ENCODE measurements at places on chromosomes 12 and 14.

DNA sequence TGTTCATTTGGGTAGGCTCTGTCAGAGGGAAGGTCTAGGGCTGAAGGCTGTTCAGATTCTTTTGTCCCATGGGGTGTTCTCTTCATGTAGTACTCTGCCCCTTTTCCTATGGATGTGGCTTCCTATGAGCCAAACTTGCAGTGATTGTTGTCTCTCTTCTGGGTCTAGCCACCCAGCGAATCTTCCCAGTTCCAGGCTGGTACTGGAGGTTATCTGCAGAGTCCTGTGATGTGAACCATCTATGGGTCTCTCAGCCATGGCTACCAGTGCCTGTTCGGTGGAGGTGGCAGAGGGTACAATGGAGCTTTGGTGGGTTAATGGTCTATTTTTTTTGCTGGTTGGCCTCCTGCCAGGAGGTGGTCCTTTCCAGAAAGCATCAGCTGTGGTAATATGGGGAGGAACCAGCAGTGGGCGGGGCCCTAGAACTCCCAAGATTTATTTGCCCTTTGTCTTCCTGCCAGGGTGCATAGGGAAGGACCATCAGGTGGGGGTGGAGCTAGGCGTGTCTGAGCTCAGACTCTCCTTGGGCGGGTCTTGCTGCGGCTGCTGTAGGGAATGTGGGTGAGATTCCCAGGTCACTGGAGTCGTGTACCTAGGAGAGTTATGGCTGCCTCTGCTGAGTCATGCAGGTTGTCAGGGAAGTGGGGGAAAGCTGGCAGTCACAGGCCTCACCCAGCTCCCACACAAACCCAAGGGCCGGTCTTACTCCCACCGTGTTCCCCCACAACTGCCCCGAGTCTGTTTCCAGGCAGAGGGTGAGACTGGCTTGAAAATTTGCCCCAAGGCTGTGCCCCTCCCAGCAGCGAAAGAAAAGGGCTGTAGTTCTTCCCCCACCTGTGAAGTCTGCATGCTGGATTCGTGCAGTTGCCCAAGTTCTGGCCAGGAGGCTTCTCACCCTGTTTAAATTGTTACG lies 17.5 kb downstream of the MTRFR start:
- DNase-seq: peak; percentile 97

DNA sequence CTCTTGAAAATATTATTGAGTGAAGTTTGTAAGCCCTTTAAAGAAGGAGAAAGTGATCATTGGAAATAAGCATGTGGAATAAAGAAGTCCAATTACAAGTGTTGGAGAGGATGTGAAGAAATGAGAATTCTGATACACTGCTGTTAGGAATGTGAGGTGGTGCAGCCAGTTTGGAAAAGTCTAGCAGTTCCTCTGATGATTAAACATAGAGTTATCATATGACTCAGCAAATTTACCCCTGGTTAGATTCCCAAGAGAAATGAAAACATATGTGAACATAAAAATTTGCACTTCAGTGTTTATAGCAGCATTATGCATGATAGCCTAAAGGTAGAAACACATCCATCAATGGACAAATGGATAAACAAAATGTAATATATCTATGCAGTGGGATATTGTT lies 319.9 kb downstream of the AEBP2 start:
- no peak for DNase-seq

DNA sequence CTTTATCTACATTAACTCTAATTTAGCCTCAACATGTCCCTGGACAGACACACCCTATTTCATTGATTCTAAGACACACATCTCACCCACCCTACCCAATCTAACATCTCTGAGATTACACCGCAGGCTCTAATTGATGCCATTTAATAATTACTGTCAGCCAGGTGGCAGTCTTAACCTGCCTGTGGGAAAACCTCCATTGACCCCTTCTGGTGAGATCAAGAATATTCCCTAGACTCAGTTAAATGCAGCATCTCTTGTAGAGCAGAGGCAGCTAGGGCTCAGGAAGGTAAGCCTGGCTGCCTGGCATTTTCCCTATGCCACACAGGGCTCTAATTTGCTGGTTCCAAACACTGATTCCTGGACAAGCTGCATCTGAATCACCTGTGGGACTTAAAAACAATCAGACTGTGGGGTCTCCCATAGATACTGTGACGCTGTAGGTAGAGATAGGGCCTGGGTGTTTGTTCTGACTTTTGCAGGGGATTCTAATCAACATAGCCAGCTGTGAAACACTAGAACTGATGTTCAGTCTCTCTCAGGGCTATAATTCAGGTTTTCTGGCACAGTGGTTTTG lies 14.3 kb downstream of the MCRS1 start:
- DNase-seq: peak; percentile 62

- DNase-seq: no peak
Measured at GRCh38 chr12:49294804-49295081, 204 bp upstream of the PRPH start.

DNA sequence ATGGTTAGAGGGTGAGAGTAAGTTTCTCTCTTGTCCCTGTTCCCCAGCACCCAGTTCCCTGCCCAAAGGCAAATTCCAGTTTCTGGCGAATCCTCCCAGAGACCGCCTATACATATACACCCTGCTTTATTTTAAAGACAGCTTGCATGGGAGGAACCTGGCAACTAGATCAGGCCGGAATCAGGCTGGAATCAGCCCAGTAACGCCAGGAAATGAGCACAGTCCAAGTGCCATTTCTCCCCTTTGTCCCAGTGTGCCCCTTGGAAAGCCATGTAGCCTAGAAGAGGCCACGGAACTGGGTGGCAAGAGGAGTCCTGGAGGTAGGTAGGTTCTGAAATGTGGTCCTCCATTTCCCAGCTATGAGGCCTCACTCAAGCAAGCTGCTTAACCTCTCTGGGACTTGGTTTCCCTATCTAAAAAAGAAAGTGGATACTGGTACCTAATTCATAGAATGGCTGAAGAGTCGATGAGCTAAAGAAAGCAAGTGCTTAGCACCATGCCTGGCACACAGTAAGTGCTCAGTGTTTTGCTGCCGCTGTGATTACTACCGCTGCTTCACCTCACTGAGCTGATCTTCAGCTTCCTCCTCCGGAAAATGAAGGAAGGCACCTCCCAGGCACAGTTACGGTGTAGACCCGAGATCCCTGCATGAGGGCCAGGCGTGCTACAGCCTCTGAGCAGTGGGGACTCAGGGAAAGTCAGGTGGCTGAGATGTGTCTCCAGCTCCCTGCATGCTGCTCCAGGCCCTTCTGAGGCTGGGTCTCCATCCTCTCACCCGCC lies 36.4 kb downstream of the PITPNM2 start:
- DNase-seq: no peak

GRCh38 chr12:102568276-102568675 lies 87.9 kb upstream of the IGF1 start:
- no peak for DNase-seq

DNA sequence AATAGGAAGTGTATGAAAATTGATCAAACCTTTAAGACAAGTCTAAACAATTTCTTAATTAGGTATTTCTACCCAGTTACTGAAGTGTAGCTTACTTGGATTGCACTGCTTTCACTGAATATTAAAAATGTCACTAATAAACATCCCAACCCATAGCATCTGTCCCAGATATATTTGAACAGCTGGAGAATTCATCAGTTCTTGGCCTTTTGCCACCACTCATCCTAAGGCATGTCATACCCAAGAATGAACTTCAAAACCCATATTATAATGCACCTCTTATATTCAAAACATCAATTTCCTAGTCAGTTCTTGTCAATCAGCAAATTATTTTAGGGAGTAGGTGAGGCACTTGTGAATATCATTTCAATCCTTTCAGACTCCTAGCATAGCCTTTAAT lies 392.3 kb downstream of the PAWR start:
- no peak for DNase-seq

DNA sequence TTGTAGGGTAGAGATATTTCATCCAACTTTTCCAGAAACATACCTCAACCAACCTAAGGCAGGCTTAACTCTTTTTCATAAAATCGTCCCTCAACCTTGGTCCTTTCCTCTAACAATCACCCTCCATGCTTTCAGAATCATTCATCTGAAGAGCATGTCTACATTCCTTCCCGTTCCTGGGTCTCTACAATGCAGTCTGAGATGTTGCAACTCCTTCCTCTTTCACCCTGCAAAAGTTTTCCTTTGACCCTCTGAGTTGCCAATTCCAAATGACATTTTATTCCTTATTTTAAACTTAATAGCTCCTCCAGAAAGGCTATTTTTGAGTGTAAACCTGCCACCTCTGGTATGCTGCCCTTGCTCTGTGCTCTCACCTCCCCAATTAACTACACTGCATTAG lies 16.7 kb downstream of the SLC7A7 start:
- DNase-seq: no peak

DNA sequence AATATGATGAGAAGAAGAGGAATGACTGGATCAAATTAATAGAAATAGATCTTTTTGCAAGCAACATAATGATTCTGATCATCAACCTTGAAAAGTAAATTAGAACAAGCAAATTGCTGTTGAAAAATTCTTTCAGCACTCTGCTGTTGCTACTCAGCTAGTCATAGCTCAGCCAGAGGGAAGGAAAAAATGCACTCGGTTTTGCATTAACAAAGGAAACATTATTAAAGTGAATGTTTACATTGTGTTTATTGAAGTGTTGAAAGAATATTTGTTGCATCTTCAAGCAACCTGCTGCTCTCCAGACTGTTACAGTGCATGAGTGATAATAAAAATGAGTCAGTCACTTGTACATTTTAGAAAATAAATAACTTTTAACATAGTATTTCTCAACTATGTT lies 26.5 kb downstream of the AP5M1 start:
- no peak for DNase-seq

DNA sequence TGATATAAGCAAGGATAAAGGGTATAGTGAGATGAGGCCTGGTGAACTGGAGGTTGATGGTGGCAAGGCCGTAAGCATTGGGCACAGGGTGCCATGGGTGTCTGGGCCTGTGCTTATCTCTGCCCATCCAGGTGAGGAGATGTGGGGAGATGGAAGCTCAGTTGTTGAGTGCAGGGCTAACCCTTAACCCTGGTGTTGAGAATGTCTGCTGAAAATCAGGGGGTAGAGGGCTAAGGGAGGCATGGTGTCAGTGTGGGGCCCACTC lies 86.1 kb downstream of the SYNE2 start:
- no peak for DNase-seq

DNA sequence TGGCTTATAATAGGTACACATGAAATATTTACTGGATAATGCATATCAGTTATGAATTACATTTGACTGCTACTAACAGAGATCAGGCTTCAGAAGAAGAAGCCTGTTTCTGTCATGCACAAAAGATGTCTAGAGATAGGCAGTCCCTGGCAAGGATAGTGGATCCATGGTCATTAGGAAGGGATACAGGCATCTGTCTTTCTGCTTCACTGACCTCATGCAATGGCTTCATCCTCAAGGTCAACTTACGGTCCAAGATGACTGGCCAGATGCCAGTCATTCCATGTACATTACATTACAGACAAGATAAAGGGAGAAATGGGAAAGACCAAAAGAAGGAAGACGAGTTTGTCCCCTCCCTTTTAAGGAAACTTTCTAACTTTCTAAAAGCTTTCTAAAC lies 94.0 kb downstream of the NUAK1 start:
- no peak for DNase-seq

GRCh38 chr14:21038441-21039422 lies 3.4 kb upstream of the RNASE7 start:
- no peak for DNase-seq

GRCh38 chr12:109783965-109784244 lies 49.3 kb downstream of the TRPV4 start:
- DNase-seq: no peak

DNA sequence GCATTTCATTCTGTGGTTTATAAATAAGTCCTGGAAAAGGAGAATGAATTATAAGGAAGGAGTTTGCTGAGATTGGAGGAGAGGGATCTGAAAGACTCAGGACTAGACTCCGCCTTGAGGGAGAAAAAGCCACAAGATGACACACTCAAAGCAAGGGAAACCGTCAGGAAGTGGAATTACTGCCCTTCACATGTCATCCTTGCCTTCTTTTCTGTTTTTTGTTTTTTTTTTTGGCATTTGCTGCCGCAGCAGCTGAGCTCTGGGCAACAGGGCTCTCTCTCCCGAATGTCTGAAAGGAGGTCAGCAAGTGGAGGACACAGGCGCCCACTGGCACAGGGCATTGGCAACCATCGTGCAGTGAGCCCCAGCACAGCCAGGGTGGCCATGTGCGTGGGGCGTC lies 344.9 kb downstream of the DPF3 start:
- no peak for DNase-seq

GRCh38 chr12:43921666-43922337 lies 85.9 kb downstream of the TMEM117 start:
- DNase-seq: no peak

- no peak for DNase-seq
Measured at GRCh38 chr12:7439579-7440505, 4.1 kb downstream of the CD163L1 start.

DNA sequence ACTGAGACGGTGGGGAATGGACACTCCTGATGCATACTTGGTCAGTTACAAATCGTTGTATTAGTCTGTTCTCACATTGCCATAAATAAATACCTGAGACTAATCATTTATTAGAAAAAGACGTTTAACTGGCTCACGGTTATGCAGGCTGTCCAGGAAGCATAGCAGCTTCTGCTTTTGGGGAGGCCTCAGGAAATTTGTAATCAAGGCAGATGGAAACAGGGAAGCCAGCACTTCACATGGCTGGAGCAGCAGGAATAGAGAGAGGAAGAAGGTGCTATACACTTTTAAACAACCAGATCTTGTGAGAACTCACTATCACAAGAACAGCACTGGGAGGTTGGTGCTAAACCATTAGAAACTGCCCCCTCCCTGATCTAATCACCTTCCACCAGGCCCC lies 418.2 kb downstream of the FLRT2 start:
- no peak for DNase-seq

- peak; percentile 38 for DNase-seq
Measured at GRCh38 chr12:47741340-47741703, 16.0 kb upstream of the ENDOU start.

DNA sequence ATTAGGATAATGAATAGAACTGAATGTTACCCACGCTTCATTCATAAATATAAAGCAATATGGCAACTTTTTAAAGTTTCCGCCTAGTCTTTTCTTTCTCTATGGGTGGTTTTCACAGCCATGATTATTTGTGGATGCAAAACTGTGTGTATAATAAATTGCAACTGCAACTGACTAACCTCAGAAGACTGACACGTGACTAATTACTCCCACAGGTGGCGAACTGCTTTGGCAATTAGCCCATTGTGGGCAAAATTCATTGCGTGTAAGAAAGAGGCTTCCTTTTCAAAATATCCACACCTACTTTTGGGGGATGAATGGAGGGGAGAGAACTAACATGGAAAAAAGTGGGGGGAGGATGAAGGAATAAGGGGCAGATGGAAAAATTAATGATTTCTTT lies 79.0 kb downstream of the SLC25A21 start:
- DNase-seq: no peak
